ENCODE measurements at places on chromosomes 3 and 15.

- peak; percentile 31 for DNase-seq
Measured at GRCh38 chr3:122497425-122497824, 17.3 kb downstream of the KPNA1 start.

DNA sequence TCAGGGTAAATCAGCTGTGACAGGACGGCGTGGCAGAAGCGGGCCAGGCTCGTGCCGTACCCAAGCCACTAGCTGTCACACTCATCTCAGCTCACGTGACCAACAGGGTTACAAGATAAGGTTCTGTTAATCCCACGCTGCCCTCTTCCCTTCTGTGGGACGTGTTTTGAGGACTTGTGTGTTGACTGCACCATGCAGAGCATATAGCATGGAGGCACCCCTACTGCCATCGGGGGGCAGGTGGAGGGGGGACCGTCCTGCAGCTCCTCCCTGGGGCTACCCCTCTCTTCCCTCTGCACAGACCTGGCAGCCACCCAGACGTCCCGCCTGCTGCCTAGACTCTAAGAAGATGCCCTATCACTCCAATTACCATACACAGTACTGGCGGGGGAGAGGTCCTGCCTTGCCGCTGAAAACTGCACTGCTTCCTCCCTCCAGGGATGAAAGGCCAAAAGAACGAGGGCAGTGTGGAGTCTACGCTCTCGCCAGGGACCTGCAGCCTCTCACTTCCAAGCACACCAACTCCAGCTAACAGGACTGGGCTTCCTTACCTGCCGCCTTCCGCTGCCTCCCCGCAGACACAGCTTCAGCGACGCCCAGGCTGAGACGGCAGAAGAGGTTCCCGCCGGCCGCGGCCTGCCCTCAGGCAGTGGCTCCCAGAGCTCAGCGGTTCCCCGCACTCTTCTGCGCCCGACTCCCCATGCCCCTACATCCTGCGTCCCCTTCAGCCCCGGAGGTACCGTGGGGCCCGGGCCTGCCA is at the start of gene TNK2:
Gene TNK2, minus strand, starts transcription at position 618 of the 760 bp plus-strand sequence. CDS start 19,963 bp downstream, outside the sequence.
- DNase-seq, result no peak

DNA sequence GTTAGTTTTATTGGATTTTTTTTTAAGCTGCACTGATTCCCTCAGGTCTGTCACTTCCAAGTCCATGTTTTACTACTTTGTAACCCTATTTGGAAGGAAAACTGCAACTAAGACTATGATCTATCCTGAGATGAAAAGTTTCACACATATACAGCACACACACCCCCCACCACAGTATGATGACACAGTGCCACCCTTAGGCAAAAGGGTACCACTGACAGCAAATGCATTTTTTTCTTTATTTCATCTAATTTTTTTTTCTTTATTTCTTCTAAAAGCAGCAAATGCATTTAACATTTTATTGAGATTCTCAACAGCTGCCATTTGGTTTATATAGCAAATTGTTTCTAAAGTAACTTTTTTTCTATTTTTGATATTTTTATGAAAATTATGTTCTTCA is 21.2 kb downstream of the NGRN start:
- DNase-seq, result peak; percentile 48

GRCh38 chr3:129182390-129183185 is 1.1 kb downstream of the CNBP start:
- no peak for DNase-seq

- DNase-seq, result no peak
Measured at GRCh38 chr3:152402695-152403451, 134.1 kb downstream of the MBNL1 start.

- peak; percentile 60 for DNase-seq
Measured at GRCh38 chr3:15108082-15108545, 9.2 kb upstream of the RBSN start.

- DNase-seq, result no peak
Measured at GRCh38 chr3:10741891-10742671, 73.9 kb upstream of the SLC6A11 start.

DNA sequence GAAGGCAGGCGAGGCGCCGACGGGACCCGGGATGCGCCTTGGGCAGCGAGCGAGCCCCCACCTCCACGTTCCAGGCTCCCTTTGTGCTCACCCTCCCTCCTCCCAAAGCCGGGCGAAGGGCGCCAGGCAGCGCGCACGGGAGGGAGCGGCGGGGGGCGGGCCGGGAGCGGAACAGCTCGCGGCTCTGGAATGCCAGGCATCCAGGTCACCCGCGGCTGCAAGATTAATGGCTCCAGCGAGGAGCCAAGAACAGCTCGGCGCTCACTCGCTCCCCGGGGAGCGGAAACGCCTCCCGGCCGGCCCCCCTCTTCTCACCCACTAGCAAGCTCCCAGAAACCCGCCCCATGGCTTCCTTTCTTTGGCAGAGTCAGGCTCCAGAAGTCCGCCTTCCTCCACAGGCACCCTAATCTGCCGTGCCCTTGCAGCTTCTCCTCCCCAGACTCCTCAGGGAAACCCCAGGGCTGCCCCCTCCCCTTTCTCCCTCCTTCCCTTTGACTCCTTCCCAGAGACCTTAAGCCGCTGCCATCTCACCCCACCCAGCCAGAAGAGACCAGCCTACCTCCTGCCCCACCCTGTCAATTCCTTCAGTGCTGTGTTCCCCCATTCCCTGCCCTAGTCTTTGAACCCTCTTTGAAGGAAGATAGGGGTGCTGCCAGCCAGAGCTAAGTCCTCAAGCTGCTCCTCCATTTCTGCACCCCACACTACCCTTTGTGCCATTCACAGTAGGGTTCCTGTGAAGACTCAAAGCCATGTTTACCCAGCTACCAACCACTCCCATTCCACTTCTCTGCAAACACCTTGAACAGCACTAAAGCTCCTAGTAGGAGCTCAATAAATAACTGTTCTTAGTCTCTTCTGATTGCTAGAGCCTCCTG is 9.9 kb downstream of the AMOTL2 start:
- peak; percentile 56 for DNase-seq

All from Jurkat, Clone E6-1 (cell line).